ENCODE measurements at places on chromosomes 13 and 19. TPM values are rescaled to one million over a fixed set of nuclear protein-coding genes. Genes with fewer than 3 reads are reported as not detected.

Gene CRYL1
- total RNA-seq: 22.2 TPM

GRCh38 chr13:31110617-31111016 is 51.1 kb downstream of the HSPH1 start:
- DNase-seq: no peak

Gene CGB8
- not detected for total RNA-seq

Gene TMC4
- 35.7 TPM for total RNA-seq

Gene CGB5
- not detected for total RNA-seq

GRCh38 chr13:26656919-26657318 is 99.4 kb downstream of the WASF3 start:
- no peak for DNase-seq

- no peak for DNase-seq
Measured at GRCh38 chr13:22027566-22027965, 356.7 kb downstream of the FGF9 start.

Gene RELB
- total RNA-seq: 29.3 TPM

- DNase-seq: no peak
Measured at GRCh38 chr13:34555988-34556387, 386.1 kb upstream of the NBEA start.

Gene SIGLEC12
- total RNA-seq: not detected

GRCh38 chr13:94198681-94199080 is 280.8 kb downstream of the DCT start:
- DNase-seq: no peak

Gene NUMBL
- 133 TPM for total RNA-seq

DNA sequence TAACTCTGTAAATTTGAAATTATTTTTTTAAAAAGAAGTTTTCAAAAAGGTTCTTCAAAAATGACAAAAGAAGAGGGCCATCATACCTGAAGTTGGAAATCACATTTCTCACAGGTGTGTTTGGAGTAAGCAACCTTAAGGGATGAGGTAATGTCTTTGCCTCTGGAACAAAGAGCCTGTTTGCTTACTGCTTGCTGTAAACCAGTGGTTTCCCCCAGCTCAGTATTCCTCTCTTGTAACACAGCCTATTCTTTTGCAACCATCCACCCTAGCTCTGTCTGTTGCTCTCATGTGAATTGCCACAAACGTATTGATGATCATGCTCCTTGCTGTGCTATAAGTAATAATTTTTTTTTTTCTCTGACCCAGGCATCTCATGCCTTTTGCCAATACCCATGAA is 38.1 kb downstream of the UCHL3 start:
- no peak for DNase-seq
